B cell (primary cell): ENCODE measurements at places on chromosomes 11 and 22.

GRCh38 chr11:65042891-65043290, 1.9 kb downstream of the SAC3D1 start:
- no peak for DNase-seq

GRCh38 chr11:86458294-86459001, 83.8 kb downstream of the CCDC81 start:
- no peak for DNase-seq

GRCh38 chr11:12963792-12964536, 45.2 kb upstream of the RASSF10 start:
- peak; percentile 56 for DNase-seq

DNA sequence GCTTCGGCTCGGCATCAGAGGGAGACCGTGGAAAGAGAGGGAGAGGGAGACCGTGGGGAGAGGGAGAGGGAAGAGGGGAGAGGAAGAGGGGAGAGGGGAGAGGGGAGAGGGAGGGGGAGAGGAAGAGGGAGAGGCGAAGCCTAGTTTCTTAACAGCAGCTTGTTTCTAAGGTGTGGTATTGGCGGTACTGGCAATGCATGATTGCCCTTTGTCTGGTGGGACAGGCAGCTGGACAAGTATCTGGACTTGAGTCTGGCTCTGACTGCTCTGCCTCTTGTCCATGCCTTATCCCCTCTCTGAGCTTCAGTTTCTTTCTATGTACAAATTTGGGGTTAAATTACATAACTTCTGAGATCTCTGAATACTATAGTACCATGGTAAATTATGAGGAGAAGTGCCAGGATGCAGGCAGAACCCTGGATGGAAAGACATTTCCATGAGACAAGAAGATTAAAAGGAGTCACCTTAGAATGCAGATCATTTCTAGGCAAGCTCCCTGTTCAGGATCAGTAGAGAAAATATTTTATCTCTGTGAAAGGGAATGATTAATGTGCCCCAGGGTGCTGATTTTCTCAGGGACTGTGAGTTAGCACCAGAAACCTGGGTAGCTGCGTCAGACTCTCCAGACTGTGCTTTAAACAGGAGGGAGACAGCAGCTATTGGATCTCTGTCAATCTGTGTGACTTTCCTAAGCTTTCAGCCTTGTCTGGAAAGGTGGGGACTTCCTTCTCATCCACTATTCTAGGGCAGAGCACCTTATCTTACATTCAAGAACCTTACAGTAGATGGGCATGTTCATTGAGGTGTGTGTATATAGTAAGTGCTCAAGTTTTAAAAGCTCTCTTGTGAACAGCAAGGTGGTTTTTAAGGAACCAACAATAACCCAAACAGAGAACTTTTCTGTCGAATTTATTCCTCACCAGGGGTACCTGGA, 31.9 kb upstream of the CCDC90B start:
- DNase-seq = no peak

- DNase-seq = no peak
Measured at GRCh38 chr11:102983486-102983885, 28.0 kb upstream of the MMP13 start.

- DNase-seq = no peak
Measured at GRCh38 chr11:29629286-29629685, 387.5 kb downstream of the KCNA4 start.

- DNase-seq = peak; percentile 62
Measured at GRCh38 chr11:120108154-120108784, 29.6 kb downstream of the TRIM29 start.

- no peak for DNase-seq
Measured at GRCh38 chr11:117743121-117743815, 53.7 kb downstream of the DSCAML1 start.

DNA sequence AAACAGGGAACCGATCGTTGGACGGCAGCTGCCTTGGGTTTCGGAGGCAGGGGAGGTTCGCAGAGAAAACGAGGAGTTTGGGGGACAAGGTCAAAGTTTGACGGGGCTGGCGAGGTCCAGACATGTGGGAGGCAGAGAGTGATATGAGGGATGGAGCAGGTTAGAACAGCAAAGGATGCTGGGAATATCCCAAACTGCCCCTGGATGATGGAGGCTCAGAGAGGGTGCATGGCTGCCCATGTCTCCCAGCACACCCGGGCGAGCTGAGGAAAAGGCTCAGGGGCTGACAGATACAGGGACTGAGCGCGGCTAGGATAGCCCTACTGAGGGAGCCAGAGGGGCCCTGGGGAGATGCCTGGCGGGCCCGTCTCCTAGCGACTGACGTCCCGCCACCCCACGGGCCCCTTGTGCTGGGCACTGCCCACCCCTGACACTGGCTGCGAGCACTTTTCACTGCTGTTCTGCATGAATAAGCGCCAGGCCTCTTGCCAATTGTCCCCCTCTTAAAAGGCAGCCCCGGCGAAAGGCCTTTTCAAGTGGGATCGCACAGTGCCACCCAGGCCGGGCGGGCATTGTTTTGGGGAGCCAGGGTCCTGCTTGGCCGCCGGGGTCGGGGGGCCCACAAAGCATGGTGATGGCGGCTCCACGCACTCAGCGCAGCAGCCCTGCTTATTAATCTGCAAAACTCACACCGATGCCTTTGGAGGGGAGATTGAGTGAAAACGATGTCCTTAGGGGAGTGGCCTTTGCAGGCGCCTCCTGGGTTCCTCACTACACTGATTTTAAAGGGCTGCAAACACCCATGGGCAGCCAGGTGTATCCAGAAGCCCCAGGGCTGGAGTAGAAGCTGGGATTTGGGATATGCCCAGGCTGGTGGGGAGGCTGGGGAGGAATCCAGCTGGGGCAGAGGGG, 90.0 kb upstream of the LINC01488 start:
- no peak for DNase-seq

GRCh38 chr11:93520726-93521509, 22.3 kb downstream of the SMCO4 start:
- no peak for DNase-seq

GRCh38 chr11:83680321-83680720, 394.2 kb upstream of the CCDC90B start:
- DNase-seq = no peak
